Hematopoietic multipotent progenitor cell treated with erythropoietin and hydrocortisone succinate and interleukin-3 and kit ligand, for 17 days (in vitro differentiated cells): ENCODE measurements at places on chromosomes 3 and 15.

GRCh38 chr15:90819390-90819789 lies 49.0 kb upstream of the FURIN start:
- DNase-seq = no peak

GRCh38 chr15:83472151-83472550 lies 25.0 kb downstream of the SH3GL3 start:
- no peak for DNase-seq

DNA sequence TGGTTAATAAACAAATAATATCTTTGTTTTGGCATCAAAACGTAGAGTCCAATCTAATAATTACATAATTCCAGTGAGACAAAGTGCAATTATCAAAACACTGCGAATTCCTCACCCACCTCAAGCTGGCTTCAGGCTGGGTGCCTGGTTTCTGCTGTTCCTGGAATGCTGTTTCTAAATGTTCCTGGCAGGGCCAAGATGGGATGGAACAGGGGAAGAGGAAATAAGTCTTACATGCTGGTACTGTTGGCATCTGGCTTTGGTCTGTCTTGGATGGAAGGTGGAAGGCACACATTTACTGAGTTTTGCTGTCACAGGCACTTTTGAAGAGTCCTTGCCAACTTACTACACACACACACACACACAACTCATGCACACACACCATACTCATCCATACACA lies 101.9 kb upstream of the SLCO3A1 start:
- DNase-seq = no peak

GRCh38 chr3:39255503-39256325 lies 24.1 kb downstream of the CX3CR1 start:
- no peak for DNase-seq

- no peak for DNase-seq
Observed at GRCh38 chr3:113124256-113124830, 87.0 kb upstream of the BOC start.

GRCh38 chr3:159929171-159930141 lies 59.2 kb upstream of the IL12A start:
- DNase-seq = no peak

GRCh38 chr3:168620854-168621253 lies 525.1 kb upstream of the GOLIM4 start:
- DNase-seq = no peak

DNA sequence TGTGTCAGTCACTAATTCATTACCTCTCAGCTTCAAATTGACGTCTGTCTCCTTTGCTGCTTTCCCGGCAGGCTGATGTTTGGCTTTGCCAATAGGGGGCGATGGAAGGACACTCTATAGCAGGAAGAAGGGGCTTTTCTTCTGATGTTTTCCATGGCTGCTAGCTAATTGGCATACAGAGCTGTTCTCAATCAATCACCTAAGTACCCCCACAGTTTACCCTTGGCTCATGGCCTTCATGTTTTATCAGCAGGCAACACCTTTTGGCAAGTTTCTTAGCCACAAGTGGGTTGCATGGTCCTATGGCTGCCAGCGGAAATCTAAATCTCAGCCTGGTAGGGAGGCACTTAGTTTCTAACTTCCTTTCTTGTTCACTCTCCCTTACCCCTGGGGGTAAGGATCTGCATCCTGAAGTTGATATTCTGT lies 45.0 kb downstream of the ESYT3 start:
- DNase-seq = no peak

GRCh38 chr15:40942337-40942854 lies 10.9 kb upstream of the CHAC1 start:
- no peak for DNase-seq

- no peak for DNase-seq
Observed at GRCh38 chr3:72337480-72337855, 510.8 kb downstream of the SHQ1 start.

GRCh38 chr3:115478359-115478758 lies 145.0 kb upstream of the GAP43 start:
- no peak for DNase-seq

- DNase-seq = no peak
Observed at GRCh38 chr15:52251144-52251860, 44.3 kb downstream of the MYO5C start.

GRCh38 chr3:177314897-177315296 lies 117.6 kb upstream of the TBL1XR1 start:
- DNase-seq = no peak

- no peak for DNase-seq
Observed at GRCh38 chr3:72907731-72908620, 20.1 kb downstream of the GXYLT2 start.

- DNase-seq = no peak
Observed at GRCh38 chr15:89939910-89940309, 27.2 kb upstream of the ARPIN start.

DNA sequence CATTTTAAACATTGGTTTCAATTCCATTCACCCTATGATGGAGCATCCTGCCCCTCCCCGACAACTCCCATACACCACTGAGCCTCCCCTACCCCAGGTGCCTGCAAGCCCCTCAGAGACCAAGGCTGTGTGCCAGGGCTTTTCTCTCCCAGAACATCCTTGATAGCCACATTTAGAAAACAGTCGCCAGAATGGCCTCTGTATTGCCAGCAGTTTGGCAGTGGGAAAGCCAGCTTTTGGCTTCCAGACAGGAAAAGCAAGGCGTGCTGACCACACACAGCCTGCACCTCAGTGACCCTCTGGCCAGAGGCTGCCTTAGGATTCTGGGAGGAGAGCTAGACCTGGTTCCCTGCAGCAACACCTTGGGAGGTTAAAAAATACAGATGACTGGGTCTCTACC lies 18.2 kb upstream of the HRH1 start:
- no peak for DNase-seq
